Progenitor cell of endocrine pancreas (in vitro differentiated cells): ENCODE measurements at places on chromosomes 7 and 10. TPM values are rescaled to one million over a fixed set of nuclear protein-coding genes. Genes with fewer than 3 reads are reported as not detected.

- H3K27ac ChIP-seq = no peak overlapping the region
- DNase-seq = no peak
- H3K4me1 ChIP-seq = no peaks in the 10 kb centered on the region
- H3K36me3 ChIP-seq = peaks cover under 1% of the 10 kb centered on the region
- H3K27me3 ChIP-seq = no peaks in the 10 kb centered on the region
- no peak overlapping the region for H3K4me3 ChIP-seq
Measured at GRCh38 chr7:102450242-102450641, 14.4 kb downstream of the ALKBH4 start.

DNA sequence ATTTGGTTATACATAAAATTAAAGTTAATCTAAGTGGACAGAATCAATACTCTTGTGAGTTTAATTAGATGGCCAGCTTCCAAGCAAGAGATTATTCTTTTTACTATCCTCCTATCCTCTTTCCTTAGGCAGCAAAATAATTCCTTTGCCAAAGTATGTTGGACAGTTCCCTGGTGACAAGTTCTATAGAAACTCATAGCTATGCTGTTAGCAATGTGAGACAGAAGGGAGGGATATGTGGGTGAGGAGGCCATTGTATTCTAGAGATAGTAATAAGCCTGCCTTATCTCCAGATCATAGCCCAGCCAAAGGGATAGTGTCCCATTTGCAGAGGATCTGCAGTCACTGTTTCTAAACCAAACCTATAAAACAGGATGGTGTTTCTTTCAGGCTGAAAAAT, 181.6 kb upstream of the HDAC9 start:
- DNase-seq = no peak
- H3K36me3 ChIP-seq = no peaks in the 10 kb centered on the region
- H3K4me3 ChIP-seq = no peak overlapping the region
- no peak overlapping the region for H3K27ac ChIP-seq

DNA sequence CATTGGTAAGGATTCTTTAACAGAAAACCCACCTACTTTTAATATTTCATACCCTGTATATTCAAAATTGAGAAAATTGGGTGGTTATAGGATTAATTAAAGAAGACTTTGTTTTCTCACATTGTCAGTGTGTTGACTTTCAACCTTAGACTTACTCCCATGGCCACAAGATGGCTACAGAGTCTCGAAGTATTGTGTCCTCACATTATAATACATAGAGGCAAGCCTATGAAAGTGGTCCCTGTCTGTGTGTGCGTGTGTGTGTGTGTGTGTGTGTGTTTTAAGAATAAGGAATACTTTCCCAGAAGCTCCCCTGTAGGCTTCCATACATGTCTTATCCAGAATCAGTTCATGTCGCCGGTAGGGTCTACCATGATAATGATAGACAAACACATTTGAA, 180.0 kb downstream of the PHF14 start:
- no peak overlapping the region for H3K4me3 ChIP-seq
- H3K4me1 ChIP-seq = no peaks in the 10 kb centered on the region
- H3K36me3 ChIP-seq = no peaks in the 10 kb centered on the region
- H3K27me3 ChIP-seq = no peaks in the 10 kb centered on the region

GRCh38 chr7:77525231-77525630, 11.9 kb upstream of the PTPN12 start:
- no peaks in the 10 kb centered on the region for H3K27me3 ChIP-seq
- no peak overlapping the region for H3K27ac ChIP-seq
- no peak for DNase-seq
- H3K36me3 ChIP-seq = no peaks in the 10 kb centered on the region
- no peak overlapping the region for H3K4me3 ChIP-seq
- H3K4me1 ChIP-seq = peaks cover 2% of the 10 kb centered on the region

- no peak overlapping the region for H3K27ac ChIP-seq
- peaks cover 6% of the 10 kb centered on the region for H3K4me1 ChIP-seq
- H3K36me3 ChIP-seq = peaks cover 1% of the 10 kb centered on the region
- peak; percentile 54 for DNase-seq
- no peaks in the 10 kb centered on the region for H3K27me3 ChIP-seq
Measured at GRCh38 chr7:155002411-155003091, 373 bp downstream of the PAXIP1 start.

The SFTPD gene
- 0.29 and 0.40 TPM in 2 replicates for total RNA-seq
